ENCODE measurements at places on chromosomes 5 and 9.

- no peak for DNase-seq
Observed at GRCh38 chr5:147303251-147303650, 68.4 kb downstream of the STK32A start.

DNA sequence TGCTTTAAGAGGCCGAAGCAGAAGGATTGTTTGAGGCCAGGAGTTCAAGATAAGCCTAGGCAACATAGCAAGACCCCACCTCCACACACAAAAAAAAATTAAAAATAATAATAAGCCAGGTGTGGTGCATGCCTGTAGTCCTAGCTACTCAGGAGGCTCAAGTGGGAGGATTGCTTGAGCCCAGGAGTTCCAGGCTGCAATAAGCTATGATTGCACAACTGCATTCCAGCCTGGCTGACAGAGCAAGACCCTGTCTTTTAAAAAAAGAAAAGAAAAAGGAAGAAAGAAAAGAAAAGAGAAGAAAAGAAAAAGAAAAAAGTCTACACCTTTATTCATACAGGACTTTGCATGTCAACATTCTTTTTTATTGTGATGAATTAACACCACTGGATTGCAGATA lies 2125.8 kb downstream of the MAT2B start:
- no peak for DNase-seq

DNA sequence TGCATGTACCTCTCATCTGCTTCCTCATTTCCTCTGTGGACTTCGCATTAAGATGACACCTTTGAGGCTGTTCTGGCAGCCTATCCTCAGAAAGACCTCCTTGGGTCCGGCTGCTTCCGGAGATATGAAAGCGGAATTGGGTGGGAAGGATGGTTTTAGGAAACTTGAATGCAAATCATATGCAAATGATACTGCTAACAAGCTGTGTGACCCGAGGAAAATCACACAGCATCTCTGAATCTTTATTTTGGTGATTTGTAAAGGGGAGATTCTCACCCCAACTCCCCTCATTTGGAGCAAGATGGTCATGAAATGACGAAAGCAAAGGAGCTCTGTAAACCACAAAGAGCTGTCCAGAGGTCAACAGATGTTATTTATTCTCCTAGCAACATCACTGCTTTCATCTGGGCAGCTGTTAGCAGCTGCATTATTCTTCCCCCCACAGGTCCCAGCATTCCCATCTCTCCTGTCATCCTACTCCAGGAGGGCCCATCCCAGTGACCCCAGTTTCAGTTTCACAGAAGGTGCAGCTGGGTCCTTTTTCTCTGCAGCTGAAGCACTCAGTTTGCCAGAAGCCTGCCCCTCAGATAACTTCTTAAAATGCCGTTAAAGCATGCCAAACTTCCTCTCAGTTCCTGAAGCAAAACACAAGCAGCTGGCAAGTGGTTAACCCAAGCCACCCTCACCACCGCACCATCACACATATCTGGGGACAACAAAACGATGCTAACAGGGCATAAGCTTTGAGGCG lies 269.5 kb downstream of the SEC61B start:
- DNase-seq = no peak

- no peak for DNase-seq
Observed at GRCh38 chr5:116375926-116376325, 198.7 kb downstream of the SEMA6A start.

GRCh38 chr5:36666986-36667385 lies 60.6 kb downstream of the SLC1A3 start:
- DNase-seq = no peak

- no peak for DNase-seq
Observed at GRCh38 chr5:140399979-140400729, 1.5 kb upstream of the ANKHD1 start.

DNA sequence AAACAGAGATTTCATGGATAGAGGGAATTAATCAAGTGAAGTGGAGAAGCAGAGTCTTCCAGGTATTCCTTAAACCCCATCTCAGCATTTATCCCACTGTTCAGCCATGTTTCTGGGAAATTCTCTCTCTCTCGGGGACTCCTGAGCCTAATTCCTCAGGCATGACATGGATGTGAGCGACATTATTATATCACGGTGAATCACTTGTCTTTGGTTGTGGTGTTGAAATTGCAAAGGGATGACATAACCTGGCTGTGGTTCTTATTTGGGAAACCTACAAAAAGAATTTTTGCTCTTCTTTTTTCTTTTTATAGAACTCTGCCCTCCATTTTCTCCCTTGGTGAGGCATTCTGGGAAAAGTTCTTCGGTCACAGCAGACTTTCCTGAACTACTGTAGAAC lies 457.9 kb upstream of the PTGER4 start:
- DNase-seq = no peak

DNA sequence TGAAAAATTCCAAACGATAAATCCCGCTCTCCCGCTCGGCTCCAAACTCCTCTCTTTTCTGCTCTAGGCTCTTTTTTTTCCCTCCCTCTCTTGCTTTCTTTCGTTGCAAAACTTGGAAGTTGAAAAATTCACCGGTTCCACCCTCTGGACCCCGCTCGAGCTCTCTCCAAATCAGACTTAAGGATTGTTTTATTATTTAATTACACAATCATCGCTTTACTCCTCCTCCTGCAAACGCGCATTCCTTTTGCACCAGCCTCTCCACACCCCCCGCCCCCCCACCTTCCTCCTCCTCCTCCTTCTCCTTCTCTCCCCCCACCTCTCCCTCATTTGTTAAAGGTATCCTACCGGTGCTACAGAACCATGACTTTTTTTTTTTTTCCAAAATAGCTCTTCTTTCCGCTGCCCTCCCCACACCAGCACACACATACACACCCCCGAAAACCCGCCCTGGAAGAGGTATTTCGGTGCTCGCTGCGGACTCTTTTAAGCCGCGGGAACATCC lies 535 bp upstream of the NFIB start:
- peak; percentile 66 for DNase-seq

Measured in NCI-H2227 treated with DMSO at 0.1 percent for 48 hours (cell line).